ENCODE measurements at places on chromosomes 12 and 14.
A peak's percentile ranks its signal among the peaks of the same experiment; 100 is the strongest.

DNA sequence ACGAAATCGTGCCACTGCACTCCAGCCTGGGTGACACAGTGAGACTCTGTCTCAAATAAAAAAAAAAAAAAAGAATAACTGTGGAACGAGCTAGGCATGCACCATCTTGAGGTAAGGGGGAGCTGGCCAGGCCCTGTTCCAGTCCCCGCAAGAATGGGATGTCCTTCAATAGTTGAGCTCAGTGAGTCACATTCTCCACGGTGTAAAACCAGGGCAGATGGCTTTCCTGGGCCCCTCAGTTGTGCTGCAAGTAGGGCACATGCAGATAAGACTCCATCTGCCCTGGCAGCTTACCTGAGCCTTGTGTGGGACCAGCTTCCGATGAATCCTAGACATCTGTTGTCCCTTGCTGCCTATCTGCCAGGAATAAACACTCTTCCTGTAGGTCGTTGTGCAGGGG is 312.1 kb downstream of the VRK1 start:
- no peak for DNase-seq

DNA sequence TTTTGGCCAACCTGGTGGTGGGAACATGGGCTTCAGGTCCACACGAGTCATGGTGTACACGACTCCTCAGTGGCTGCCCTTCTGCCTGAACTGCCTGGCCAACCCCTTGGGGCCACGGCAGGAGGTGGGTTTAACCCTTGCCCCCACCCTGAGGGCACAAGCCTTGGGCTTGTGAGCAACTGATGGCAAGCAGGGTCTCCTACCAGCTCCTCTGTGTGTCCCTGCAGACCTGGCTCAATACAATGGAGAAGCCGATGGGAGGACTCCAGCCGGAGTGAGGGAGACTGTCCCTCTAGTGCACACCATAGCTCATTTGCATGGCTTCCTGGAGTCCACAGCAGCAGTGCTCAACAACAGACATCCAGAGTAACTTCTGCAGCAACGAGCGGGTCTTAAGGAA is 28.0 kb downstream of the JAG2 start:
- no peak for DNase-seq

DNA sequence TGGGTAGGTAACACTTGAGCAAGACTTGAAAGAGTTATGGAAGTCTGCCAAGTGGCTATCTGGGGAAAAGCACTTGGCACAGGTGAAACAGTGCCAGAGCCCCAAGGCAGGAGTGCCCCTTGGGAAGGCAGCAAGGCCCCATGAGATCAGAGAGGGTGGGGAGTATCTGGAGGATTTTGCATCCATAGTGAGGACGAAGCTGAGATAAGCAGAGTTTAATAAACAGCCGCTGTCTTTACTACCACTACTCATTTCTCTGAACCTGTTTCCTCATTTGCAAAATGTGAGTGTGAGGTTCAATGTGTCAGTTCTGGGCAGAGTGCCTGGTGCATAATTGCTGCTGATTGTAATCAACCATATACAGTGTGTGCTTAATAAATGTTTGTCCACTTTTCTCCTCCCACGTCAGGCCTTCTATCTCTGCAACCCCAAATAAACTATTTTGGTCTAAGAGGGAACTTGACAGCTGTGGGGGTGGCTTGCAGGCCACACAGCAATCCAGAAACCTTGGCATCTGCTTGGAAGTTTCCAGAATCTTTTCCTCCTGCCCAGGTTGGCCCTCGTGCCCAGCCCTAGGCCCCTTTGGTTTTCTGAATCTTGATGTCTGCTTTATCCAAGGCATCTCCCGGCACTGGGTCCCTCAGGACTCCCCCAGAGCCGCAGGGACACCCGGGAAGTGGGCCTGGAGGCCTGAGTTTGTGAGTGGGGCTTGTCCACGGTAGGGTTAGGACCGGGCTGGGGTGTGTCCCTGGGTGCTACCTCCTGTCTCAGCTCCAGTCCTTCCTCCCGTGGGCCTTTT is 4.5 kb downstream of the ABCB9 start:
- no peak for DNase-seq

- DNase-seq: no peak
These were observed 41.1 kb downstream of the SERPINA3 start for GRCh38 chr14:94653321-94653720.

DNA sequence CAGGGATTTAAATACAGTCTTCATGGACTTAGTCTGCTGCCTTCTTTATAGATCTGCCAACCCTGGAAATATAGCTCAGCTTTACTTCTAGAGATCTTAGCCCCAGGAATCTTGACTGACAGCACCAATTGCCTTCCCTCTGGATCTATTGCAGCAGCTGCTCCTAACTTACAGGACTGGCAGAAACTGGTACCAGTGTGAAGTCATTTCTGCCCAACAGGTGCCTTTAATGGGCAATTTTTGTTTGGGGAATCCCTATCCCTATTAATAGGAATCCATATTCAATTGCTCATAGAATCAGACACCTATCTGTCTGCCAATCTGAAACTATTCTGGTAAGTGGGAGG is 27.2 kb downstream of the SPX start:
- DNase-seq: no peak

DNA sequence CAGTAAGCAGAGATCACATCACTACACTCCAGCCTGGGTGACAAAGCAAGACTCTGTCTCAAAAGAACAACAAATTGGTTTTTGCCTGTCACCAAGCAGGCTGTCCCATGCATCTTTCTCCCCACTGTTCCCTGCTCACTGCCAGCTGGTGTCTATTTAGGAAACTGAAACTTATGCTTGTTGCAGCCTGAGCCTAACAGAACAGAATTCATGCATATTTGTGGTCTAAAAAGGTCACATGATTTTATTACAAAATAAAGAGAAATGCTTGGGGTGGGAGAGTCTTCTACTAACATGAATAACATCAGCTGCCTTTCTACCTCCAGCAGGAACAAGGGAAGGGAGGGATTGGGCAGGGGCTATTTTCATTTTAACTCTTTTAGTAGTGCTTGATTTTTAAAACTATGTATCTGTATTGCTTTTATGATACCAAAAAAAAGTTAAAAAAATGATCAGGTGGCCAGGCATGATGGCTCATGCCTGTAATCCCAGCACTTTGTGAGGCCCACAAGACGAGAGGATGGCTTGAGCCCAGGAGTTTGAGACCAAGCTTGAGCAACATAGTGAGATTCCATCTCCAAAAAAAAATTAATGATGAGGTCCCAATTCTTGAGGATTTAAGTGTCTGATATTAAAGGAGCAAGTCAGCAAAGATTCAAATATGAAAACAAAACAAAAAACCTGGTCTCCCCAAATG is 923 bp downstream of the STAT2 start:
- peak; percentile 64 for DNase-seq

Data from AG08396 (cell line).